SK-N-SH (cell line): ENCODE measurements at places on chromosomes 7 and 10.

- DNase-seq: no peak
These were observed 69.8 kb downstream of the ZMIZ1 start for GRCh38 chr10:79138449-79139123.

GRCh38 chr10:12707461-12708185, 293.9 kb downstream of the CCDC3 start:
- peak; percentile 53 for DNase-seq

DNA sequence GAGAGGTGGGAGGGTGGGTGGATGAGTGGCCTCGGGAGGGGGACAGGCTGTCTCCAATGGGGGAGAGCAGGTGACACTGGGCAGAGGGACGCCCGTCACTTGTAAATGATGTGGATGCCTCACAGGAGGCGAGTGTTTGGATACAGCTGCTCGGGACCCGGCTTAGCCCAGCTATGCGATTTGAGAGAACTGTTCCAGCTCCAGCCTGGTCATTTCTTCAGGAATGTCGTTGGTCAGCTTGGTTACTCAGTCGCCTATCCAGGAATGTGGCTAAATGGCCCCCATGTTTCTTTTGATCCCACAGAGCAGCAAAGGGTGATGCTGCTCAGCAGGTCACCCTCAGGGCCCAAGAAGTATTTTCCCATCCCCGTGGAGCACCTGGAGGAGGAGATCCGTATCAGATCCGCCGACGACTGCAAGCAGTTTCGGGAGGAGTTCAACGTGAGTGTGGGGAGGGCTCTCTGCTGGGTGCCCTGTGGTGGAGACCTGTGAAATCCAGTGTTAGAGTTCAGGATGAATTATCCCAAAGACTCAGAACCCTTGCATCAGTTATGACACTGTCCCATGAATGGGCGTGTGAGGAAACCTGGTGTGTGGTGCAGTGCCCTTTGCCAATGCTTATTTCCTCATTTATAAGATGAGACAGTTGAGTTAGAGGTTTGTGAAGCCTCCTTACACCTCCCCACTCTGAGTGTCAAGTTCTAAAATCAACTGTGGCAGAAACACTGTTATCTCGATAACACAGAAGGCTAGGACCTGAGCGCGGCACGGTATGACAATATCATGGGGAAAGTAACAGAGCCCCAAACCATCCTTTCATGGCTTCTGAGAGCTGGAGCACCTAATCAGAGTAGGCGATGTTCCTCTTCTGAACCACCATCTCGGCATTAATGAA, 76.8 kb downstream of the MKI67 start:
- DNase-seq: no peak

DNA sequence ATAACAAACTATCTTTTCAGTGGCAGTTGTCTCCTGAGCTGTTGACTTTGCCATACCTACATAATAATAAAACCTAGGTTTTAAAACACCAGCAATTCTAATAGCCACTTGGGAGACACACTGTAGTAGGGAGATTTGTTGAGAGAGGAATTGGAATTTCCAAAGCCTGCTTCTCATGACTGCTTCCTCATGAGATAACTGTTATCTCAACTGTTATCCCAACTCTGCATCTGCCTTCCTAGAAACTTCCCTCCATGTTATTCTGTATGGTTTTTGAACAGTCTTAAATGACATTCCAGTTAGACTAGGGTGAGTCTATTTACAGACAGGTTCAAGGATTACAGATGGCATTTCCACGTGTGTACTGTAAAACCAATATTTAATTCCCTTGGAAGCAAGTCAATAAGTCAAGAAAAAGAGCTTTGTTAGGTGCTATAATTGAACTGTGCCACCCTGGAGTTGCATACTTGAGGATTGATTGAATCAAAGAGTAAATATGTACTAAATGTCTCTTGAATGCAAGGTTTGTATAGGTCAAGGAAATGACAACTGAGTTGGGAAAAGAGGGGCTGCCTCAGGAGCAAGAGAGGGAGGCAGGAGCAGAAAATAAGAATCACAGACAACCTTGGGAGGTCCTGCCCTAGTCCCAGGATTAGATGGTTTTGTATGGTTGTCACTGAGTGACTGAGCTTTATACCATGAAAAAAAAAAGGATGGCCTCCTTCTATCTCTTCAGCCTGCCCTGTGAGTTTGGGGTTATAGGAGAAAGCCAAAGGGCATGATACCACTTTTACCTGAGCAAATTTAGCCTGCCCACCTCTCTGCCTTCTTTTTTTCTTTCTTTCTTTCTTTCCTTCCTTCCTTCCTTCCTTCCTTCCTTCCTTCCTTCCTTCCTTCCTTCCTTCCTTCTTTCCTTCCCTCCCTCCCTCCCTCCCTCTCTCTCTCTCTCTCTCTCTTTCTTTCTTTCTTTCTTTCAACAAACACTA, 9.9 kb upstream of the TM9SF3 start:
- DNase-seq: no peak

- peak; percentile 21 for DNase-seq
These were observed 276.9 kb downstream of the CSTF2T start for GRCh38 chr10:51422311-51423120.

GRCh38 chr10:37952043-37952755, 24.2 kb downstream of the ZNF25 start:
- DNase-seq: no peak

- no peak for DNase-seq
These were observed 54.4 kb upstream of the TMEM273 start for GRCh38 chr10:49242604-49243003.

DNA sequence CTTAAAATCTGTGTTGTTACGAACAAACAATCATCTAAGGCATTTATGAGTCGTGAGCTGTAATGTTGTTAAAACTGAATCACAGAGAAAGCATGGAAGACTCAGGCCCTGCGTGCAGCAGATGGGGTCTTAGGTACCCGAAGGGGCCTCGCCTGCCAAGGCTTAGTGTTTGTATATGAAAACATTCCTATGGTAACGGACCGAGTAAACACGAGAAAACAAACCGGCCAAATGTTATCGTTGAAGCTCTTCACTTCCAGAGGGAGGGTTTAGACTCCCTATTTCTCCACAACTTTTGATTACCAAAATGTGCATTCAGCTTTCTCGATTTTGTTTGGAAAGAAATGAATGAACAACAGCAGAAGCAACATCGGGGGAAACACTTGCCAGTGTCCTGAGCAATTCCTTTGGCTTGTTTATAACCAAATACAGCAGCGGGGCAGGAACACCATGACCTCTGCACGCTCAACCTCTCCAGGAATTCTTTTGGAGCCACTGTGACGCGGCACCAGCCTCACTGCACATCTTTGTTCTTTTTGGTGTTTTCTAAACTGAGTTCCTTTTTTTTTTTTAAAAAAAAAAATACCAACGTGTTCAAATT, 121.6 kb upstream of the KLF6 start:
- DNase-seq: no peak

GRCh38 chr10:32939296-32940111, 18.5 kb downstream of the ITGB1 start:
- DNase-seq: no peak

DNA sequence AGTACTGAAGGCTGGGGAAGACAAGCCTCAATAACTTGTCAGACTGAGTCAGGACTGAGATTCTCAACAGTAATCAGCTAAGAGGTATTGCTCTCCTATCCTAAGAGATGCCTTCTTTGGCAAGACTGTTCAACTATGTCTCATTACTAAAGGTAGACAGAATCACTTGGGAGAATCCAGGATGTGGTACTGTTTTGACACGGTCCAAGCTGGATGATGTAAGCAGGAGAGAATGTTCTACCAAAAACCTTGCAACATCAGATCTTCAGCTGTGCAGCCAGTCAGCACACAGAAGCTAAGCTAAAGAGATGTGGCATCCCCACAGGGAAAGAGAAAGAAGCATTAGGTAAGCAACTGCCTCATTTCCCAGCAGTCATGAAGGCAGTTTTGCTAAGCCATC, 391.4 kb downstream of the NRG3 start:
- no peak for DNase-seq

GRCh38 chr7:149814494-149814893, 23.7 kb upstream of the ZNF862 start:
- no peak for DNase-seq

GRCh38 chr7:81030472-81030871, 111.6 kb upstream of the SEMA3C start:
- no peak for DNase-seq

- no peak for DNase-seq
These were observed 201.2 kb downstream of the SNX10 start for GRCh38 chr7:26492816-26493215.

DNA sequence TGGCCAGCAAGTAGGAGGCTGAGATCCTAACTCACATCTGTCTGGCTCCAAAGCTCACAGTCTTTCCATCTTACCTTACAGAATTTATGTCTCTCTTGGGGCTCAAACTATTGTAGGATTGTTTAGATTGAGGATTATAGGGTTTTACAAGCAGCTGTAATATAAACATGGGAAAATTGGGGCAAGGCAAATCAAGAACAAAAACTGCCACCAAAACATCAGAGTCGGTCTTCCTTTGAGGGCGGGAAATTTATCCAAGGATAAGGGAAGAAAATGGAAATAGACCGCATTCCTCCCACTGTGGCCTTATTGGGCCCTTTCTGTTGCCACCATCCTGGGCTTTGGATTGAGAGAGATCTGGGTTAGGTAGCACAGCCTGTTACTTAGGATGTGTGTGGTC, 22.5 kb downstream of the RBM20 start:
- DNase-seq: no peak

- DNase-seq: no peak
These were observed 65.4 kb downstream of the TACC2 start for GRCh38 chr10:122054048-122055025.

GRCh38 chr7:22726345-22726906, 574 bp upstream of the IL6 start:
- peak; percentile 32 for DNase-seq
